ENCODE measurements at places on chromosomes 13 and 19.

DNA sequence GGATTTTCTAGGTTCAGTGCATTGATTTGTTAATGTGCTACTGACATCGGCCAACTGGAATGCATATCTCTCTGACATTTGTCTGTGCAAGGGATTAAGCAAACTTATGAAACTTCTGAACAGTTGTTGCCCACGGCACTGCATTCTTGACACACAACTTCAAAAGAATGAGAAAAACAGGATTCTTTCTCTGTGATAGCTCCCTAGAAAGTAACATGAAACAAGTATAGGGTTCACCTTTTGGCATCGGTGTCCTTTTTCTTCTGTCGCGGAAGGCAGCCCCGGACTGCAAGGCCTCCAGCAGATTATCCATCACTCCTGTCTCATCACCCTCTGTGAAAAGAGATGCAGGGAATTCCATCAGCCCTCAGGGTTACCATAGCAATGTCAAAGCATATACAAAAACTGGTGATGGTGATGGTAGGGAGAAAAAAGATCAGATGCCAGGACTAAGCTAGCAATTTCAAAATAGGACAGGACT lies 389.2 kb downstream of the DIAPH3 start:
- no peak for DNase-seq

DNA sequence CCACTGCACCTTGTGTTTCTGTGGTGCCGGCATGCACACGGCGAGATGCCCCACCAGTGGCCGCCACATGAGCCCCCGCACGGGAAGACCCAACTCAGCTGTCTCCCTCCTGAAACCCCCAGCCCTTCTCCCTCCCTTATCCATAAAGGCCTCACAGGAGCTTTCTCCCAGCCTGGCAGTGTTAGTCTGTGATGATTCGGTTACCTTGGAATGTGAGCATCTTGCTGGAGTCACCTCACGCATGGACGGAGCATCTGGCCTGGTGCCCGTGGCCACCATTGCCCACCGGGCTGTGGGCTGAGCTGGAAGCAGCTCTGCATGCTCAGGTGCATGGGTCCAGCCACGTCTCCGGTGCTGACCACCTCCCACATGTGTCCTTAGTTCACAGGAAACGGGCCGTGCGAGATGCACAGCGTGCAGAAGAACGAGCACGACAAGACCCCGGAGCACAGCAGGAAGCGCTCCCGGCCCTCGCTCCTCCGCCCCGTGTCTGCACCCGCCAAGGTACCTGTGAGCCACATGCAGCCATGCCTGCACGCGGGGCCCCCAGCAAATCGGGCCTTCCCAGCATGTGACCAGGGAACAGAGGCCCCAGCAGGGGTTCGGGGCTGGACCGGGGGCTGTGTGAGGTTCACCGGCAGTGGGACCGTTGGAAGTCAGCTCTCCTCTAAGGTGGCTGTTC lies 22.0 kb downstream of the SIN3B start:
- no peak for DNase-seq

DNA sequence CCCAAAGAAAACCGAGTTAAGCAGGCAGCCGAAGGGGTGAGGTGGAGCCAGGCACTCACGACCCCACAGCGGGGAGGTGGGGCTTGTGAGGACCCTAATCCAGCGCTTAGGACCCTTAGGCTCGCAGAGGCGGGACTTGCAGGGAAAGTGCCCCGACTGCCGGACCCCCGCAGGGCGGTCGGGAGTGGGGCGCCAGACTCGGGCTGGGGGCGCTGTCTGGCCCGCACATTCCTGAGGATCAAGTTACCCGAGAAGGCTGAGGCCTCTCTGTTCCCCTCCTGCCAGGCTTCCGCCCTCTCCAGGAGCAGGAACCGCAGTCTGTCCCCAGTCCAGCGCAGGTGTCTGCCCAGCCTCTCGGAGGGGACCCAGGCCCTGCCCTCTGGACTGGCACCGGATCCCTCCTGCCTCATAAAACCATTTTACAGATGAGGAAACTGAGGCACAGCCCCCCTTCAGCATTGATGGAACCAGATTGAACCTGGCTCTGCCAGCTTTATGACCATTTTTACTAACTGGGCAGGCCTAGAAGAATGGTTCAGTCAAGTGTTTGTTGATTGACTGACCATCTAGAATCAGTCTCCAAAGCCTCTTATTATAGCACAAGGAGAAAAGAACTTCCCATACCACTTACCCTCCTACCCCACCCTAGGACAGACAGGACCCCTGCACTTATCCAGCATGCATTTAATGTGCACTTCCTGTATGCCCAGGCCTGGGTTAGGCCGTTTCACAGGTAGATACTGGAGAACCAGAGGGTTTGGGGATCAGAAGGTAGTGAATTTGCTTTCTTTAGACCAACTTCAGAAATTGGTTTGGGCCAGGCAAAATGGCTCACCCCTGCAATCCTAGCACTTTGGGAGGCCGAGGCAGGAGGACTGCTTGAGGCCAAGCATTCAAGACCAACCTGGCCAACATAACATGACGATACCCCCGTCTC lies 6.7 kb upstream of the JUND start:
- no peak for DNase-seq

DNA sequence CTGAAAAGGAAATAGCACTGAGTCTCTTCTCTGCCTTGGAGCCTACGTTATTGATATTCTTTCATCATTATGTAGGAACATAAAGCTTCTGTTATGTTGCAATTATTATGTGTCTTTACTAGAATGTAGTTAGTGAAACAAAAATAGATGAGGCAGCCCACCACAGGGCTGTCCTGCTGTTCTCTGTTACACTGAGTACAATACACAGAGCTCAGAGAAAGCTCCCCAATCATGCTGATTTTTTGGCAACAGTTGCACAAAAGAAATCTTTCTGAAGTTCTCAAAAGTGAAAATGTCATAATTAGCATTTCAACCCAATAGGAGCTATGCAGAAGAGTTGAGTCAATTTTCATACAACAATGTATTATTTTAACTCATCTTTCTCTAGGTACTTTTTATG lies 119.5 kb downstream of the EFNB2 start:
- DNase-seq: no peak

DNA sequence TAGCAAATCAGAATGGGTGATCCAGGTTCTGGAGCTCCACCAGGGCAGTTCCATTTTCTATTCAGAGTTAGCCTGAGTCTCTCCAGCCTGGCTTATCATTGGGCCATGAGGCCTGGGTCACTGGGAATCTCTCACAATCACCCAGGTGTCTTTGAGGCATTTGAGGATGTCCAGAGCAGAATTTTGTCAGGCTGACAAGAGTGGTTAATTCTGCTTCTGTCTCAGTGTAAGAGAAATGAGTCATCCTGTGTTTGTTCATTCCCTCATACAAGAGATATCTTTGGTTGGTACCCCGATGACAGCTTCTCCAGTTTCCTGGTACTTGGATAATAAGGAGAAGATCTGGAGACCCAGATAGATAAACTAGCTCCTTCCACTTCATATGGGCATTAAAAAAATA lies 10.4 kb downstream of the ZNF93 start:
- no peak for DNase-seq

DNA sequence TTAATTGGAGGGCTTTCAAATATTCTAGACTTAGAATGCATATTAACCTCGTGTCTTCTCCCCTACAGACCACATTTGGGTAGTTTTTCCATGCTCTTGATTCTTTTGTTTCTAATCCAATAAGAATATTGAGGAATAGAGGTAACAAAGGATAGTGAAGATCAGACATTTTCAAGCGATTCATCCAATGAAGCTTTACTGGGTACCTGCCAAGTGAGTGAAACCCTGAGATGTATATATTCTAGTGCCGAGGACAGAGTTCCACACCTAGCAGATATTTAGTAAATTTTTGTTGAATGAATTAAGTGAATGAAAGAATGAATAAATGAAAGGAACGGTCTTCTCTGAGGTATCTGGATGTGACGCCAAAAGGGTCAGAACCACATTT lies 442 bp upstream of the RFC3 start:
- DNase-seq: no peak

DNA sequence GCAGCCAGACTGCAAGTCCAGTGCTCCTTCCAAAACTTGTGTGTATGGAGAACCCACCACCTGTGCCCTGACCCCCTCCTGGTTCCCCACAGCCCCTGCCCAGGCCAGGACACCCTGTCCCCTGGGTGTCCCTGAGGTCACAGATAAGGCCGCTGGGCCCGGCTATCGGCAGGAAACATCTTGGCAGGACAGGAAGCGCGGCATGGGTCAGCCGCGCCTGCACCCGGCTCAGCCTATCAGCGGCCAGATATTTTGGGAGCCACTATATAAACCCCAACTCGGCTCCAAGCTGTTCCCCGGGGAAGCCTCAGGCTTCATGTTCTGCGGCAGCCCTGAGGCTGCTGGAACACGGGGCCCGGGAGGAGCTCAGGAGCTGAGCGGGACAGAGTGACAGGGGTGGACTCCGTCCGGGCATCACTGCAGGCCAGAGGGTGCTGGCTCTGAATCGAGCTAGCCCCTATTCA lies 60.8 kb downstream of the AP1M1 start:
- DNase-seq: no peak

DNA sequence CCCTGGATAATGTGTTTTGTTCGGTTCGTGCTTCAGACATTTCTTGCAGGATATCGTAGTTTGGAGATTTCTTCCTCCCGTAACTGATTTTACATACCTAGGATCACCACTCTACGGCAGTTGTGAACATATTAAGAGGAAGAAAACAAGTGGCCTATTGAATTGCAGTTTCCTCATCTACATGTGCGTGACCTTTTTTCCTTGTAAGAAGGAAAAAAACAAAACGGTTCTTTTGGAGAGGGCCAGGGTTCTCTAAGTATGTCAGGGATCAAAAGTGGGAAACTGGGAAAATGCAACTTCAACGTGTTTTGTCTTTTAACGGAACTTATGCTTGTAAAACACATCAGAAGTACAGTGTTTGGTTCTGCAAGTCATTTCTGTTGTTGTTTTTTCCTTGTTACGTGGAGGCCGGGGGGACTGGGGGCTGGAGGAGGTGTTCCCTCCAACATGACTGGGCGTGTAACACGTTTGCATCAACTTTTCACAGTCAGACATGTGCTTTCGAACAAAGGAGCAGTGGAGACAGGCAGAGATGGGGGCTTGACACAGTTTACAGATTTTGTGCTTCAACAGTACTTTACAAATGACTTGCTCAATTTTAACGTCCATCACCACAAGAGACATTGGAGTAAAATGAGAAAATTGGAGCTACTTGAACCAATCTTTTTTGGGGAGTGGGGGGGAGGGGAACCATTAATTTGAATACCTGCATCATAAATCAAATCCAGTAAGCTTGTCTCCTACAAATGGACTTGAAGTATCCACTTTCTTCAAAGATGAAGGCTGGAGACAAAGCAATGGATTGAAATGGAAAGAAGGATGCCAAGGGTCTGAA lies 3.8 kb downstream of the ZC3H4 start:
- no peak for DNase-seq

DNA sequence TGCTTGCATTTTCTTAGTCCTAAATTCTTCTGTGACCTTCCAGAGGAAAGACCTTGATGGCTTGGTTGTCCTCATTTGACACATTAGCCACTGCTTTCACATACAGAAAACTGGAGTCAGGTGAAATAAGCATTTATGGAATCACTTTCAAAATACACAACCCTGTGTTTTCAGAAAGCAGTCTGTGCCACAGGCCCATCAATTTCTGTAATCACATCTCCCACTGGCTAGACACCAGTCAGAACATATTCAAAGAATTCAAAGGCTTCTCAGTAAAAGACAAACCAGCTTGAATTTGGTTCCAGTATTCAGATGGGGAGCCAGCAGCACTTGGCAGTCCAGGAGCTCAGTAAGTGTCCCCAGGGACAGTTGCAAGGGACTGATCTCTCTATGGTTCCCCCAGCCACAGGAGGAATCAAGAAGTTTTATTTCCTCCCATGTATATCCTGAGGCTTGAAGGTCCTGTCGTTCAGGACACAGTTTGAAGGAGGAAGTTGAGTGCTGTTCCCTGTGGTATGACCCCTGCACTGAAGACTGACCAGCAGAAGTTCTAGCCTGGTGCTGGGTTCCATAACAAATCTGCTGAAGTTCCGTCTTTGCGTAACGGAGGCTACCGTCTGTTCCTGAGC lies 214.3 kb downstream of the FOXO1 start:
- no peak for DNase-seq

GRCh38 chr13:22173610-22174009 lies 502.7 kb downstream of the FGF9 start:
- no peak for DNase-seq

GRCh38 chr19:31616031-31616430 lies 266.8 kb upstream of the TSHZ3 start:
- no peak for DNase-seq

DNA sequence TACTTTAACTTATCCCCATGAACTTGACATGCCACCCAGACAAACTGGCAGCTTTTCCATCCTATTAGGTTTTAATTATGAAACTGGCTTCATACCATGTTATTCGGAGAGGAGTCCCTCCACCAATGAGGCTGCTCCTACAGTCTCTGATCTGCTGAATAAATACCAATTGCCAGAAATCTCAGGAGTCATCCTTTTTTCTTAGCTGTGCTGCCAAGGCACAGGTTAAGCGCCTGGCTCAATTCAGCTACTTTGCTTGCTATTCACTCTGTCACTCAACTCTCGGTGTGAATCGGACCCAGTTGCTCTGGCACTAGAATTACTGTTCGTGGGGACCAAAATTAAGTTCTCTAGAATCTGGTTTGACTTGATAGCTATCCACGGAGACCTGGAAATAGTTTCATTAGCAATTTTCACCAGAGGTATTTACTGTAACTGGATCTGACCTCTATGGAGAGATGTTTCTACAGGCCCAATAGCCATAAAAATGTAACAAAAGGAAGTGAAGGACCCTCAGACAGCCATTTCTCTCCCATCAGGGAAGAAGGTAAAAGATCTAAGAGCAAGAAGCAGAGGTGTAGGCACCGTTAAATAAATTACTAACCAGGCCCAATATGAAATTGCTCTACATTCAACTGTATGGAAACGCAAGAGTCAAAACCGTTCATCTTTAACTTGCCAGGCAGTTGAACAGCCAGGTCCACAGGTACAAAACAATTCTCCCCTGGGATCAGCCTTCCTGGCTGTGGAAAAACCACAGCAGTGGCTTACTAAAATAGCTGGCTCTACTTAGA lies 5.4 kb downstream of the ZC3H4 start:
- DNase-seq: no peak

DNA sequence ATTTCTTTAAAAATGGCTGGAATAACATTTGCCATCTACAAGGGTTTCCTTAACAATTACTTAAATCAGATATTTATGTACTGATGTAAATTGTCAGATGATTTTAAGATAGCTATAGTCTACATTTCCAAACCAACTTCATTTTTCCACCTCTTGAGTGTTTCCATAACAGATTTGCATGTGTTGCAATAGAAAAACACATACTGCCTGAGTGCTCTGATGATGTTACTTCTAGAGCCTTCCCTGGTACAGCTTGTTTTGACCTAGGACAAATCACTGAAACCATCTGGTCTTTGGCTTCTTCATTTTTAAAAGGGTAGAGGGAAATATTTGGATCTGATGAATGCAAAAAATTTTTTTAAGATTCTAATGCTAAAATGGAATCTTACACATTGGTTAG lies 245.9 kb downstream of the PCDH9 start:
- no peak for DNase-seq

GRCh38 chr13:30776661-30777060 lies 41.3 kb downstream of the ALOX5AP start:
- no peak for DNase-seq

All from LNCaP clone FGC (cell line).